CD4-positive, alpha-beta T cell treated with Interleukin-12 subunit alpha and Interleukin-12 subunit beta, for 1 hour (primary cell): ENCODE measurements at places on chromosomes 11 and 22.

DNA sequence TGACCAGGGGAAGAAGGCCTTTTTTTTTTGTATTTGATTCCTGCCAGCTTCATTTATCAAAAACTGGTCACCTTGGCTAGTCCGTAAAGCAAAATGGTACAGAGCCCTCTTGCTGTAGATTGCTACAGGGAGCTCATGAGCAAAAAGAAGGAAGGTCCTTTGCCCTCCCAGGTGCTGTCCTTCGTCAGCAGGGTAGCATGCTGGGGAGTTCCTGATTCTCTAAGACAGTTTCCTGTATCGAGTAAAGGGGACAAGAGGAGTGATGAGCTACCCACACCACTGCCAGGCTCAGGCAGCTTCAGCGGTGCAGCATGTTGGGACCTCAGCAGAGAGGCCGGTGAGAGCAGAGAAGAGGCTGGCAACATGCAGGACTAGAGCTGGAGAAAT is 67.8 kb upstream of the CSNK2A3 start:
- no peak for DNase-seq

GRCh38 chr22:19516378-19517170 is 7.6 kb downstream of the CLDN5 start:
- DNase-seq = no peak

DNA sequence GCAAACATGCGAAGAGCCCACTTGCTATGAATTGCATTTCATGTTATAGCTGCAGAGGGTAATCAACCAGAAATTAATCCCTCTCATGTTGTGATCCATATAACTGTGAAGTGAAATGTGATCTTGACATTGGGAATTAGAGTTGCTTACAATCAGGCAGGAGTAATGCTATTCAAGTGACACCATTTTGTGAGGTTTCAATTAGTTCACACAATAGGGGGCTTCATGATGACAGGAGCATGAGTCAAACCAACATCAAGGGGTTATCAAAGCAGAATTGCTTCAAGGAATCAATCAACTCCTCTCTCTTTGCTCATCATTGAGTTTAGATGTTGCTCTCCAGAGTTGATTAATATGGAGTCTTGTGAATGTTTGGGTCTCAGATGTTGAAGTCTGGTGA is 1585.2 kb upstream of the TENM4 start:
- DNase-seq = no peak

GRCh38 chr11:68398995-68399851 is 61.3 kb upstream of the PPP6R3 start:
- DNase-seq = no peak

GRCh38 chr11:130050257-130050656 is 19.4 kb upstream of the APLP2 start:
- no peak for DNase-seq

DNA sequence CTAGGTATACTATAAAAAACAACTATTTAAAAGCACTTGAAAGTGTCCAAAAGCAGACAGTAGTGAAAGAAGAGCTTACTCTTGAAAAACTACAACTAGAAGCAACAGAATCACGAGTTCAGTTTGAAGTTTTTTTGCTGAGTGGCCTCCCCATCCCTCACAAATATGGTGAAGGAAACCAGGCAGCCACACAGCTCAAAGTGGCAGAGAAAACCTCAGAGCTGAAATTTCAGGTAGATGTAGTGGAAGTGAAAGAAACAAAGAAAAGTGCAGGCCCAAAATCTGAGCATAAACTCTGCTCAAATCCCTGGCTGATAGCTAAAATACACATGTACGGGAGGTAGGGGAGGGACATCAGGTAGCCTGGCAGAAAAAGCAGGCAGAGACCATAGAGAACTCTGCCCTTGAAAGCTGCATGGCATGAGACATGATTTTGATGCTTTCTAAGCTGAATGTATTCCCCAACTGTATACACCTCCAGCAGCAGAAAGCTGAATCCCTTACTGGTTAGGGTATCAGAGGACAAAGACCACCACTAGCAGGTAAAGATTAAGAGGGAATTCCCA is 12.1 kb downstream of the BTBD10 start:
- no peak for DNase-seq

DNA sequence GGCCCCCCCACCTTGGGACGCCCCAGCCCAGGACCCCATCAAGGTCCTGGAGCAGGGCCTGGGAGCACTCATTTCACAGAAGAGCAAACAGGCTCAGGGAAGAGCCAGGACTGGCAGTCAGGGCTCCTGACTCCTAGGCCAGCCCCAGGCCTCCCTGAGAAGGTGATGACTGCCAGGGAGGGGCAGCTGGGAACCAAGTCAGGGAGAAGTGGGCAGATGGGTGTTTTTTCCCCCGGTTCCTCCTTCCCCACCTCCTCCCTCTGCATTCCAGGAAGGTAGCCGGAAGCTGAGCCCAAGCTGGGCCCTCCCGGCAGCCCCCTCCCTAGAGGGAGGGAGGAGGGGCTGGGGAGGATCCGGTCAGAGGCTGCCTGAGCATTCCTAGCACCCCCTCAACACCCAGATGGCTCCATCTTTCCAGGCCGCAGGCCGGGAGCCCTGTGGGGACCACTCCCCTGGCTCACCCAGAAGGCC is 19.6 kb downstream of the MYRF start:
- DNase-seq = no peak

DNA sequence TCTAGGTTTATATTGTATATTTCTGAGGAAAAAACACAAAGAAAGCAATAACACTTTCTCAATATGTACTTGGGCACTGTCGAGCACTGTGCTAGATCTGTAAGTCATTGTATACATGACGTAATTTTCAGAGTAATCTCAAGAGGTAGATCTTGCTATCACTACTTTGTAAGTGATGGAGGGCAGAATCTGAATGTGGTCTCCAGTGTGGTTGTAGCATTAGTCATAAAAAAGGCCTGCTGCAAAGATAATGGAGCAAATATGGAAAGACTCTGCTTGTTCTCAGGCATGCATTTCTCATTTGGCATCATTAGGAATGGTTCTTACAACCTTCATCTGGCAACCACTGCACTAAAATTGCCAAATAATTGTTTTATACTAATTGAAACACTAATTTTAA is 419.8 kb upstream of the CCDC179 start:
- no peak for DNase-seq

GRCh38 chr11:113134626-113135025 is 173.4 kb downstream of the NCAM1 start:
- no peak for DNase-seq

GRCh38 chr22:30041881-30042280 is 38.4 kb upstream of the HORMAD2 start:
- no peak for DNase-seq

DNA sequence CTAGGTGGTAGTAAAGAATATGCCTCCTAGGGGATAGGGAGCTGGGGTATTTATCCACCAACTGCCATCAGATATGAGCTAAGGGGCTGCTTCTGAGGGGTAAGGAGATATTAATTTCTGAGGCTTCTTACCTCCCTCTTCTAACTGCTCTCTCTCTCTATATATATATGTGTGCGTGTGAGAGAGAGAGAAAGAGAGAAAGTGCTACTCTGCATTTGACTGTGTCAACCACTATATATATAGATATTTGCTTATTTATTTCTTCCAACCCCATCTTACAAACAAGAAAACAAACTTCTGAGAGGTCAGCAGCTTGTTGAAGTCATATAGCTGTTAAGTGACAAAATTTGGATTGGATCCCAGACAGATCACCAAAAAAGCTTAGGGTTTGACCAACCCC is 5.9 kb upstream of the HEPACAM start:
- no peak for DNase-seq

- DNase-seq = no peak
Observed at GRCh38 chr11:63530021-63530420, 6.6 kb upstream of the PLAAT4 start.

- DNase-seq = no peak
Observed at GRCh38 chr11:80194016-80194415, 753.2 kb upstream of the TENM4 start.

GRCh38 chr11:15275141-15275540 is 160.4 kb downstream of the INSC start:
- DNase-seq = no peak

DNA sequence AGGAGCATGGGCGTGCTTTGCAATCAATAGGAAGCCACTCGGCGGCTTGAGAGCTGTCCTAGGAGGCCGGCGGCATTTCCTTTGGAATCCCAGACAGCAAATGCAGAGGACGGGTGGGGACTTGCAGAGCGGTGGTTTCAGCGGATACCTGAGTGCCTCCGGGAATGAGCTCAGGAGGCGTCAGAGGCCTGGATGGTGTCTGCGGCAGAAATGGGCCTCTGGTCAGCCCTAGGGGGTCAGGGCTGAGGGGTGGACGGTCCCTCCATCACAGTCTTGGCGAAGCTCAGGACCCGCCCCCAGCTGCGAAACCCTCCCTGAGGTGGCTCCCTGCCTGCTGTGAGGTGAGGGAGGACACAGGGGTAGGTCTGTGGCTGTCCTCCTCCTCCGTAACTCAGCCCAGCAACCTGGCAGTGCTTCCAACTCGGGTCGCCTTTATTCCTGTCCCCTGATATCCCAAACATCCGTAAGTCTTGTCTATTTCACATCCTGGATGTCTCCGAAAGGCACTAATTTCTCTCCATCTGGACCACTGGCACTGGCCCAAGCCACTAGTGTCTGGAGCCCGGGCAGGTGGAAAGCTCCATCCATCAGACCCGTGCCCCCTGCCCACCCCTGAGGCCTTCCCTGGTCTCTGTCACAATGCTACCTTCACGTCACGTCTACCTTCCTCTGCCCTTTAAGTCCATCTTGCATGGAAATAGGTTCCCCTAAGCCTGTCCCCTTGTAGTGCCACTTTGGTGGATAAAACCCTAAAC is 686.6 kb downstream of the BRD1 start:
- no peak for DNase-seq
